NCI-H1417 treated with DMSO at 0.1 percent for 48 hours (cell line): ENCODE measurements at places on chromosomes 11 and 22.

DNA sequence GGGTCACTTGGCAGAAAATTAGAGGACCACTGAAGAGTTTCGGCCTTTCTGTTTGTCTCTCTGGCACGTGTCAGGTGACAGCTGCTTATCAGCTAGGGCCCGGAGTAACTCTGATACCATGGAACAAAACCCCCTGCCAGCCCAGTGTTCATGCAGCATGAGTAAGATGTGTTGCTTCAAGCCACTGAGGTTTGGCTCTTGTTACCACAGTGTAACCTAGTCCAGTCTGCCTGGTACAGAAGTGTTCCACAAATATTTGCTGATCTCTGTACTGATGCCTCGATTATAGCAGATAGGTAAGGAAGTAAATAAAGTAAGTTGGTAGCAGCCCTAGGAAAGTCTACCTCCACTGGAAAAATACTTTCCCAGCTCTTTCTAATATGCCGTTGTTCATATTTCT, 20.5 kb upstream of the ETS1 start:
- no peak for DNase-seq

GRCh38 chr22:44627521-44628139, 74.4 kb upstream of the PRR5 start:
- DNase-seq: no peak

DNA sequence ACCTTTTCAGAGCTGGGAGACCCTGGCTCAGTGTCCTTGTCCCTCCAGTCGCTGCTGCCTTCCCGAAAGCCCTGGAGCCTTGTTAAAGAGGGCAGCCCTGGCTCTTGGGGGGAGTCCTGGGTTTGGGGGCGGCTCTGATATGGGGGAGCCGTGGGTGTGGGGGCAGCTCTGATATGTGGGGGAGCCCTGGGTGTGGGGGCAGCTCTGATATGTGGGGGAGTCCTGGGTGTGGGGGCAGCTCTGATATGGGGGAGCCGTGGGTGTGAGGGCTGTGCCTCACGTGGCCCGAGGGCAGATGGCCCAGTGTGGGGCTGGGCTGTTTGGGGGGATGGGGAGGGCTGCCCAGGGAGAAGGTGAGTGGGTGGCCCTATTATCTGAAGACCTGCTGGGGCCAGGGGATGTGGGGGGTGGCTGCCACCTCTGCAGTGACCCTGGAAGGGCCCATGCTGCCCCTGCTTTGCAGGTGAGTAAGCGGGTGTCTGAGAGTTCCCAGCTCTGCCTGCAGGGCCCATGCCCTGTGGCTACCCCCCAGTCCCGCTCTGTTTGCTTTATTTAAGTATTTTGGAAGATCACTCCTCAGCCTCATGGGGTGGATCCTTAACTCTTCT, 30.9 kb upstream of the GRAMD4 start:
- DNase-seq: no peak

- DNase-seq: no peak
Observed at GRCh38 chr22:26565889-26566288, 24.0 kb downstream of the TPST2 start.

DNA sequence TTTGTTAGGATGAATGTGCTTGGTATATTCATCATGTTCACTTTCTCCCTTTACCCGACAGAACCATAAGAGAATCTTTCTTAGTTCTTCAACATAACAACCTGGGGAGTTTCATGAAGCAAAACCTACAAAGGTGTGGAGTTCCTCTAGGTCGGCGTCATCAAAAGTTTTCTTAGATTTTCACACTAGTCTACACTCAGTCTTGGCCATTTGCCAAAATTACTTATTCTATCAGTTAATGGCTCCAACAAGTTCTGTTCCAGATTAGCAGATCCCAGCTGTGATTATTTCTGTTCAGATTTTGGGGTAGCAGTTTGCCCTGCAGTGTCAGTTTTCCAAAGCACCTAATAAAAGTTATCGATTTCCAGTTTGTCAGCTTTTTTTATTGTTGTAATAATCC, 935.8 kb upstream of the RAG2 start:
- no peak for DNase-seq

DNA sequence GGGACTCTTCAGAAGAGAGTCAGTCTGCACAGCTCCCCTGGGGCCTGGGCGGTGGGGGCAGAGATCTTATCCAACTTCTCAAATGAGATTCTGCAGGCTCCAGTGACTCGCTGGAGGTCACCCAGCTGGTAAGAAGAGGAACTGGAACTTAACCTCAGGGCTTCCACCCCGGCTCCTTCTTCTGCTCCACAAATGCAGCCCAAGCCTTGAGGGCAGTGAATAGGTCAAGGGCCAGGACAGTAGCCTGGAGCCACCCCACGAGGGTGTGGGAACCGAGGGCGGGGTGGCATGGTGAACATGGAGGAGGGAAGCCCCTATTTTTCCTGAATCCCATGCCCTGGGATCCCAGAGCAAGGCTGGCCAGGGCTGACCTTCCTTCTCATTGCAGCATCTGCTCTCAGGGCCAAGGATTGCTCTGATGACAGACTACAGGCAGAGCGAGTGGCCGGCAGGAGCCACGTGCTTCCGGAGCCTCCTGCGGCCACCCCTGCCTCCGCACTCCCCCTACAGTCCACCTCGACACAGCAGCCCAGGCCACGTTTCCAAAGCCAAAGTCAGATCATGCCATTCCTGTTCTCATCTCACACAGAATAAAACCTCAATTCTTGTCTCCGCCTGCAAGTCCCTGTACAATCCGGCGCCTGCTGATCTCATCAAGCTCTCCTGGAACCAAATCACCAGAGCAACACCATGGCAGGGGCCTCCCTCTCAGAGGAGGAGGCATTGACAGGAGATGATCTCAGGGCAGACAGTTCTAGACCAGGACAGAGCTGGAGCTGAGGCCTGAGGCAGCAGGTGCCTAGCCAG, 21.1 kb upstream of the UPK3A start:
- DNase-seq: no peak

DNA sequence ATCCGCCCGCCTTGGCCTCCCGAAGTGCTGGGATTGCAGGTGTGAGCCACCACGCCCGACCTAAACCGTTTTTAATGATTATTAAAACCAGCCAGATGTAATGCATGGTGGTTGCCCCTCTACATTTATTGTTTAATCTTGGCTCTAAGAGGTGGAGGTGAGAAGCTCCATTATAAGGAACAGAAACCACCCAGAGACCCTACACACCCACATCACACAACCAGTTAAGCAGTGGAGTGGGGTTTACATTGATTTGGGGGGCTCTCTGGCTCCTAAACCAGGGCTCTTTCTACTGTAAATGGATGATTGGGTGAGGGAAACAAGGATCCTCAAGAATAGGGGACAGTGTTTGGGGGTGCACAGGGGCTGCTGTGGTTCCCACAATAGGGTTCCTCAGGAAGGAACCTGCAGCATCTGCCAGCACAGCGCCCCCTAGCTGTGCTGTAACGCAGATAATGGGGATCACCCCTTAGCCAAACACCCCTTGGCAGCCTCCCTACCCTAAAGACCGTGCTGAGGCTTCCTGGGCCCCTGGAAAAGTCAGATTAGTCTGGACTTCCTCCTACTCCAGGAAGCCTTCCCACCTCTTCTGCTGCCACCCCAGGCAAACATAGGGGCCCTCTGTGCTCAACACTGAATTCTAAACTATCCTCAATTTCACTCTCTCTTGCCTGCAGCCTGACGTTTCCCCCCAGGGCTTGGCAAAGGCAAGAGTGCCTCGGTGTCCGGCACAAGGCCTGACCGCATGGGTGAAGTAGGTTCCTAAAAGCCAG, 2.4 kb downstream of the MPST start:
- no peak for DNase-seq

DNA sequence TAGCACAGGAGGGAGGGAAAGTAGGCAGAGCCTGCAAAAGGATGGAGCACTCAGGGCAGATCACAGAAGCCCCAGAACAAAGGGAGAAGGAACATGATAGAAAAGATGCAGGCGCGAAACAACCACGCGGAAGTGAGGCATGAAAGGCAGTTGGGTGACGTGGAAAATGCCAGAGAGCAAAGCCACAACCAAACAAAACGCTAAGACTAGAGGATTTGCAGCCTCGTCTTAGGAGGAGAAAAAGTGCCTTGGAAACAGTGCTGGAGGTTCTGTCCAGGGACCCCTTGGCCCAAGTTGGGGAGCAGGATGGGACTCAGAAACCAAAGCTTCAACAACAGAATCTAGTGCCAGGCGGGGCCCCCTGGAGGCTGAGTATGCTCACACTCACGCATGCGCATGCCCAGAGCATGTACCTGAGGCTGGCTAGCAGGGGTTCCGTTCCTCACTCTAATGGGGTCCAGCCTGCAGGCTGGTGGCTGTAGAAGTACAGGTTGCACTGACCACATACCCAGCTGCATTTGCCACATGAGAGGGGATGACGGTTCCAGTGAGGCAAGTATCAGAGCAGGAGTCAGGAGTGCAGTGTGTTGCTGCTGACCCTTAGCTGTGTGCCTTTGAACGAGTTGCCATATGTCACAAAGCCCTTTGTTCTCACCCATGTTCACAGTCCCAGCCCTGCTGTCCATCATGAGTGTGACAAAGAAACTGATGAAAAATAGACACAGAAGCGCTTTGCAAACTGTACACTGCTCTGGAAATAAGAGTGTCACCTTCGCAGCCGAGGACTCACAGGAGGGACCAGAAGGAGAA, 568.6 kb upstream of the CADM1 start:
- DNase-seq: no peak

DNA sequence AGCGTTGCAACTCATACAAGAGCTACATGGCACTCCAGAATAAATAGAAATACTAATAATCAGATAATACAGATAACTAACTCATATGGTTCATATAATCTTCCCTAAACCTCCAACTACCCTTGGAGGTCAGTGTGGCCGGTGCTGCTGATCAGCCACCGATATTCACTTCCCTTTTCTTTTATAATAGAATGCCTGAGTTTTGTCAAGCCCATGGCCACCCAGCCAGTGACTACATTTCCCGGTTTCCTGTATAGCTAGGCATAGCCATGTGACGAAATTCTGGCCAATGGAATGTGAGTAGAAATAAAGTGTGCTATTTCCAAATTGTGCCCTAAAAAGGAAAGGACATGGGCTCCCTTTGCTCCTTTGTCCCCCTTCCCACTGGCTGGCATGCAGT, 5.9 kb upstream of the CAT start:
- no peak for DNase-seq

- no peak for DNase-seq
Observed at GRCh38 chr11:67997475-67997921, 6.4 kb downstream of the UNC93B1 start.

GRCh38 chr11:118980191-118980881, 8.8 kb downstream of the FOXR1 start:
- DNase-seq: no peak

GRCh38 chr11:69645801-69646492, 5.0 kb downstream of the CCND1 start:
- no peak for DNase-seq

GRCh38 chr22:45181240-45181639, 17.5 kb downstream of the NUP50 start:
- DNase-seq: no peak

DNA sequence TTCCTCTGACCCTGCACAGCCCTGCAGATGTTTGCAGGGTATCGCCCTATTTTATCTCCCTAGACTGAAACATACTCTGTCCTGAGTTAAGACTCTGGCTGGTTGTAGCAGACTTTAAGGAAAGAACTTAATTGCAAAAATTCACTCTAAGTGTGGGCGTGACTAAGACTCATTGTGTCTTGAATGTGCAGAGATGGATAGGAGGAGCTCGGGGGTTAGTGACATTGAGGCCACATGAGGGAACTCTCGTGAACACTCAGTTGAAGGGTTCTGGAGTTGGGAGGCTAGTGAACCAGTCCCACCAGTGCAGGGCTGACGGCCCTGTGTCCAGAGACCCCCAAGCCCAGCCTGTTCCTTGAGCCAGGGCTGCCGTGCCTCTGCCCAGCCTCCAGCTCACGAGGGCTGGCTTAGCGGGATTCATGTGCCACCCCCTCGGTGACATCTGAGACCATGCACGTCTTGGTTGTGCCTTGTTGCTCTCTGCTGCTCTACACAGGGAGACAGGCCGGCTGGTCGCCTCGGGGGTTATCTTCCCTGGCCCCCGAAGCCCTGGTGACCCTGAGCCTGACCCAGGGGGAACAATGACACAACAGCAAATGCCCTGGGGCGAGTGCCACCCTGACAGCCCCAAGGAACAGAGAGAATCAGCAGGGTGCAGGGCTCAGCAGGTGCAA, 11.4 kb upstream of the TBX1 start:
- DNase-seq: no peak

DNA sequence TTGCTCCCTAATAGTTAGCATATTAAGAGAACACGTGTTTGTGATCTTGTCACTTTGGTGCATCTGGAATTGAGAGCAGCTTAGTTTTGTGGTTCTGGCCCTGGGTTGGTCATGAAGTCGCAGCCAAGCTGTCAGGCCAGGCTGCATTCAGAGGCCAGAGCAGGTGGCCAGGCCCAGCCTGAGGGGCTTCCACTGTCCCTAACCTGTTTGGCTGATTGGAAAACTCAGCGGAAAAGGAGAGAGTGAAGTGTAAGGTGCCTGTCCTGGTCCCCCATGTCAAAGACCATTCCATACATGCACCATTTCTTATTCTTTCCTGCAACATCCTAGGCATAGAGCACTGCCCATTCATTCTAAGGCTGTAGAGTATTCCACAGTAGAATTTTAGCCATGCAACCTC, 111.5 kb upstream of the IGLL5 start:
- DNase-seq: no peak

GRCh38 chr11:101278286-101278685, 148.7 kb upstream of the PGR start:
- peak; percentile 91 for DNase-seq

GRCh38 chr11:65180877-65181568, 705 bp upstream of the CAPN1 start:
- peak; percentile 12 for DNase-seq

DNA sequence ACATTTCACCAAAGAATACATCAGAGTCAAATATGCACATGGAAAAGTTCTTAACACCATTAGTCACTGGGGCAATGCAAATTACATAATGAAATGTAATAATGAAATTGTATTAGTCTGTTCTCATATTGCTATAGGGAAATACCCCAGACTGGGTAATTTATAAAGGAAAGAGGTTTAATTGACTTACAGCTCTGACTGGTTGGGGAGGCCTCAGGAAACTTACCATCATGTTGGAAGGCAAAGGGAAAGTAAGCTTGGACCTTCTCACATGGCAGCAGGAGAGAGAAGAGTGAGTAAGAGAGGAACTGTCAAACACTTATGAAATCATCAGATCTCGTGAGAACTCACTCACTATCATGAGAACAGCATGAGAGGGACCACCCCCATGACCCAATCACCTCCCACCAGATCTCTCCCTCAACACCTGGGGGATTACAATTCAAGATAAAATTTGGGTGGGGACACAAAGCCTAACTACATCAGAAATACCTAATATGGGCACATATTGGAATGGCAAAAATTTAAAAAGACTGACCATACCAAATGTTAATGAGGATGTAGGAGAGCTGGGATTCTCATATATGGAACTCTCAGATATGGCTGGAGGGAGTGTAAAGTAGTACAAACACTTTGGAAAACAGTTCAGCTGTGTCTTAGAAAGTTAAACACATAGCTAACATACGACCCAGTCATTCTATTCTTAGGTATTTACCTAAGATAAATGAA, 65.1 kb upstream of the CD44 start:
- no peak for DNase-seq

DNA sequence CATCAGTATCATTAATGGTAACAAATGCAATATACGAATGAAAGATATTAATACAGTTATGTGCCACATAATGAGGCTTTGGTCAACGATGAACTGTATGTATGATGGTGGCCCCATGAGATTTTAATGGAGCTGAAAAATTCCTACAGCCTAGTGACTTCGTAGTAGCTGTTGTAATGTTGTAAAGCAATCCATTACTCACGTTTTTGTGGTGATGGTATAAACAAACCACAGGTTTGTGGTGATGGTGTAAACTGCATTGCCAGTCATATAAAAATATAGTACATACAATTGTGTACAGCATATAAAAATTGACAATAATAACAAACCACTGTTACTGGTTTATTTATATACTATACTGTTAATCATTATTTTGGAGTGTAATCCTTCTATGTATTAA, 27.4 kb upstream of the GRIA4 start:
- no peak for DNase-seq
